ENCODE measurements at places on chromosomes 11 and 22.

- DNase-seq, result no peak
These were observed 77.0 kb downstream of the C22orf31 start for GRCh38 chr22:28984482-28985158.

DNA sequence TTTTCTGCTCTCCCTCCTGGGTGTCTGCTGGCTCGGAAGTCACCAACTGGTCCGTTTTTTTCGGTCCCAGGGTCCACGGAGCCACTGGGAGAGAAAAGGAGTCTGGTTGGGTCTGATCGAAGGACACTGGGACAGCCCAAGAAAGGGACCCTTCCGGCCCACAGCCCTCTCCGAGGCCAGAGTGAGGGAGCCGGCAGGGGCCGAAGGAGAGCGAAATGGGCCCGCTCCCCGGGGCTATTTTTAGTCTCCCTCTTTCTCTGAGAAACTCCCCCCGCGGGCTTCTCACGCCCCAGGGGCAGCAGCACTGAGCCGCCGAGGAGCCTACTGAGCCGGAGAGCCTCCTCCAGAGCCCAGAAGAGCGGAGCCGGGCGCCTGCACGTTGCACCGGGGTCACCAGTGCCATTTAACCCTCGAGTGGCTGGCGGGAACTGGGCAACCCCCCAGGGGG is 1.9 kb downstream of the ESAM start:
- DNase-seq, result no peak

DNA sequence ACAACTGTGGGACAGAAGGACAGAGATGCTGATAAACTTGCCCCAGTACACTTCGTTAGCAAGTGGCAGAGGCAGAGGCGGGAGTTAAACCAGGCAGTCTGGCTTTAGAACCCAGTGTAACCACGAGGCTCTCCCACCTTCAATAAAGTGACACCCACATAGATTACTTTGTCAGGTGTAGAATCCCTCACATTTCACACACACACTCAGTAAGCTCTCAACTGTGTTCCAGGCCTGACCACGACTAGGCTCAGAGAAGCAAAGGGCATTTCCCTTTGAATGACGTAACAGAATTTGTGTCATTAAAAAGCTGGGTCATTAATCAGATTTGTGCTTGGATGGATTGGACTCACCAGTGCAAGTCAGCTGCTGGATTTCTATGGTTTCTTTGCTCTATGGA is 118.3 kb upstream of the RCN1 start:
- no peak for DNase-seq

- no peak for DNase-seq
These were observed 218.9 kb upstream of the ISX start for GRCh38 chr22:34847072-34847471.

DNA sequence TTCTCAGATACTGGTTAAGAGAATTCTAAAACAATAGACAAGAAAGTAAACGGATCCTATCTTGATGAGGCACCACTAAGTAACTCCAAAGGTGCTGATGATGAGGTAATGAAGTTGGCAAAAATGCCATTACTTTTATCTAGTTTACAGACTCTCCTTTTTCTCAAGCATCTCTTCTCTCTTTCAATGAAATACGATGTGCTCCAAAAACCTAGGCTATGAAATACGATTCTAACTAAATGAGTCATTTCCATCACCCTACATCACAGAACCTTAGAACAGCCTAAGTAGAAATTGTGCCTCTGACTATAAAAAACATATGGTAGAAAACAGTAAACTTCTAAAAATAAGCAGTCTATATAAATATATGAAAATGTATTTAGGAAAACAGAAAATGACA is 58.9 kb upstream of the ARHGAP32 start:
- no peak for DNase-seq

- no peak for DNase-seq
These were observed 552 bp downstream of the DSCAML1 start for GRCh38 chr11:117796456-117796871.

- no peak for DNase-seq
These were observed 449.4 kb upstream of the TENM4 start for GRCh38 chr11:79890272-79890671.

- no peak for DNase-seq
These were observed 22.9 kb upstream of the FGF3 start for GRCh38 chr11:69841859-69842698.

DNA sequence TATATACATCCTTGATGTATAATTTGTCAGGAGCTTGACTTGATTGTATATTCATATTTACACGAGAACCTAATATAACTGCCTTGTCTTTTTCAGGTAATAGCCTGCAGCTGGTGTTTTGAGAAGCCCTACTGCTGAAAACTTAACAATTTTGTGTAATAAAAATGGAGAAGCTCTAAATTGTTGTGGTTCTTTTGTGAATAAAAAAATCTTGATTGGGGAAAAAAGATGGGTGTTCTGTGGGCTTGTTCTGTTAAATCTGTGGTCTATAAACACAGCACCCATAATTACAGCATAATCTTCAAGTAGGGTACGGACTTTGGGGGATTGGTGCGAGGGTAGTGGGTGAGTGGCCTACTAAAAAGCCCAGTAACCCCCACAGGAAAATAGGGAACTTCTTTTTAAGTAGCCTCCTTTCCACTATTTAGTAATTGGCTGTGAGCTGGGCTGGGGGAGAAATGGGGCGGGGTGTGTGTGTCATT is 7.5 kb downstream of the MALAT1 start:
- DNase-seq, result no peak
